Regular cardiac myocyte (primary cell): ENCODE measurements at places on chromosomes 12 and 14. TPM values are rescaled to one million over a fixed set of nuclear protein-coding genes. Genes with fewer than 3 reads are reported as not detected.

DACT1 gene
- total RNA-seq = 16.9 and 60.9 TPM in 2 replicates

SENP1 gene
- total RNA-seq = 9.3 and 15.7 TPM in 2 replicates

CCDC38 gene
- total RNA-seq = under 0.01 TPM in 2 replicates

CCDC175 gene
- total RNA-seq = not detected in 2 replicates

PIANP gene
- total RNA-seq = under 0.01 TPM in 2 replicates

B4GALNT1 gene
- 1.9 and 2.8 TPM in 2 replicates for total RNA-seq

LBHD2 gene
- total RNA-seq = not detected in 2 replicates

SLC35F4 gene
- total RNA-seq = not detected in 2 replicates

CKB gene
- total RNA-seq = 14.4 and 24.3 TPM in 2 replicates

FAM181A gene
- total RNA-seq = not detected in 2 replicates

ABCC9 gene
- total RNA-seq = 14.0 and 51.0 TPM in 2 replicates

PRKAB1 gene
- total RNA-seq = 11.3 and 12.8 TPM in 2 replicates

TSPAN9 gene
- total RNA-seq = 34.1 and 38.3 TPM in 2 replicates

KRT74 gene
- total RNA-seq = not detected in 2 replicates

ANG gene
- total RNA-seq = 6.7 and 10.1 TPM in 2 replicates

PZP gene
- not detected in 2 replicates for total RNA-seq

PRB2 gene
- not detected in 2 replicates for total RNA-seq

SERPINA12 gene
- not detected in 2 replicates for total RNA-seq

EPS8 gene
- total RNA-seq = 150 and 165 TPM in 2 replicates

MDGA2 gene
- total RNA-seq = under 0.01 TPM in 1 of 2 replicates, not detected in the other

SERPINA3 gene
- 1.3 and 9.9 TPM in 2 replicates for total RNA-seq

RAD9B gene
- 0.28 and 0.58 TPM in 2 replicates for total RNA-seq

BBOF1 gene
- 5.8 and 9.0 TPM in 2 replicates for total RNA-seq

DEGS2 gene
- under 0.01 and 0.28 TPM in 2 replicates for total RNA-seq

GPX2 gene
- not detected in 2 replicates for total RNA-seq

ENDOU gene
- total RNA-seq = under 0.01 TPM in 1 of 2 replicates, not detected in the other

ZNF839 gene
- total RNA-seq = 7.3 and 9.4 TPM in 2 replicates

FGF6 gene
- not detected in 2 replicates for total RNA-seq

SLC7A7 gene
- 18.2 and 21.4 TPM in 2 replicates for total RNA-seq

ACIN1 gene
- total RNA-seq = 46.8 and 87.8 TPM in 2 replicates

LRRK2 gene
- 1.7 and 5.9 TPM in 2 replicates for total RNA-seq

KRT1 gene
- total RNA-seq = not detected in 2 replicates

RHEBL1 gene
- 0.56 and 1.2 TPM in 2 replicates for total RNA-seq
